ENCODE measurements at places on chromosomes 2 and 18. TPM values are rescaled to one million over a fixed set of nuclear protein-coding genes. Genes with fewer than 3 reads are reported as not detected.

The HOXD10 gene
- total RNA-seq, result 0.55 TPM

The CFC1B gene
- not detected for total RNA-seq

The FOXD4L1 gene
- total RNA-seq, result 0.64 TPM

DNA sequence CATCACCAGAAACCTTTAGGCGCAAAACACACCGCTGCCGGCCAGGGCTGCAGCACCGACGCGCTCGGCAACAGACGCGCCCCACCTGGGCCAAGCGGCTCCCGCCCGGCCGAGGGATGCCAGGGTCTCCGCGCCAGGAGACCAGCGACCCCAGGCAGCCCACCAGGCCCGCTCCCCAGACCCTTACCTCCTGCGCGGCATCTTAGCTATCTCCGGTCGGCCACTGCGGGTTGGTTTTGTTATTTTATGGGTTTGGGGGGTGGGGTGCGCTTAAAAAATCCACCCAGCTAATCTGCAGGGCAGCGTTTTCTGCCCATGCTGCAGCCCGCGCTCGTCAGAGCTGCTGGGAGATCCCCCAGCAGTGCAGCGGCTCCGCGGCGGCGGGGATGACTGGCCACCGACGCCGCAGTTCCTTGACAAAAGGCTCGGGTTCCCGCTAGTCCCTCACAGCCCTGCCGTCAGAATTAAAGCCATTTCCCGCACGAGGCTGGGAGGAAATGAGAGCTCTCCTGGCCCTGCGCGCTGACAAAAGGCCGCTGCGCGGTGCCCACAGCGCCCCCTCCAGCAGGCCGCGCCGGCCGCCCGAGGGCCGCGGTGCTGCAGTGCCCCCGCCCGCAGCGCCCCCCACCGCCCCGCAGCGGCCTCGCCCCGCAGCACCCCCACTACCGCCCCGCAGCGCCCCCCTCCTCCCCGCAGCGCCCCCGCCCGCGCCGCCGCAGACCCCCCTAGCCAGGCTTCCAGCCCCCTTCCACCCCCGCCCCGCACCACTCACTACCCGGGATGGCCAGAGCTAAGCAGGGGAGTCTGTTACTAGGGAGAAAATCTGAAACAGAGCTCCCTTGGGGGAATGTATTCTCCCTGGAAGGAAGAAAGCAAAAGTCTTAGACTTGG is at the start of gene ADD2:
Gene ADD2 (minus strand): TSS at position 502 of the 891 bp plus-strand sequence. CDS start 61,792 bp downstream, outside the sequence.
- H3K36me3 ChIP-seq, result no peaks in the 10 kb centered on the region
- H3K4me3 ChIP-seq, result peak within 1 kb of the TSS; percentile 1
- DNase-seq, result no peak
- H3K27ac ChIP-seq, result no peak within 1 kb of the TSS
- H3K4me1 ChIP-seq, result peaks cover 17% of the 10 kb centered on the region

DNA sequence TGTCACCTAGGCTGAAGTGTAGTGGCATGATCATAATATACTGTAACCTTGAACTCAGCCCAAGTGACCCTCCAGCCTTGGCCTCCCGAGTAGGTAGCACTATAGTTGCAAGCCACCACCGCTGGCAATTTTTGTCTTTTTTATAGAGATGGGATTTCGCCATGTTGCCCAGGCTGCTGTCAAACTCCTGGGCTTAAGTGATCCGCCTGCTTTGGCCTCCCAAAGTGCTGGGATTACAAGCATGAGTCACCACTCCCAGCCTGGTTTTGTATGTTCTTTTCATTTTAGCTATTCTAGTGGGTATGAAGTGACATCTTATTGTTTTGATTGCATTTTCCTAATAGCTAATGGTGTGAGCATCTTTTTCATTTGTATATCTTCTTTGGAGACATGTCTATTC is 11.3 kb upstream of the EXOC6B start:
- H3K27me3 ChIP-seq, result no peaks in the 10 kb centered on the region
- H3K27ac ChIP-seq, result no peak overlapping the region
- no peak overlapping the region for H3K4me3 ChIP-seq
- no peaks in the 10 kb centered on the region for H3K4me1 ChIP-seq
- DNase-seq, result no peak

DNA sequence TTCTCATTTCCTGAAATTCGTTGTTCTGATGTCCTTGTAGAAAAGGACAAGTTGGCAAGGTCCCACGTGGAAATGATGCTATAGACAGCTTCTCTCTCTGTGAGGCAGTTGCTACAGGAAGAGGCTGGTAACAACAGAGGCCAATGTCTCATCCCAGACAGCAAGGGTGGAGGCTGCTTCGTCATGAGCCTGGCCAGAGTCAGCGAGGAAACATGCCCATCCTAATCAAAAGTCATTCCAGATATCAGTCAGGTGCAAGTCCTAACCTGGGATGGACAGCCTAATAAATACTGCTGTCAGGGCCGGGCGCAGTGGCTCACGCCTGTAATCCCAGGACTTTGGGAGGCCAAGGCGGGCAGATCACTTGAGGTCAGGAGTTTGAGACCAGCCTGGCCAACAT is 6.4 kb upstream of the SMAD7 start:
- H3K4me1 ChIP-seq, result peaks cover 41% of the 10 kb centered on the region
- peak overlapping the region; percentile 84 for H3K27ac ChIP-seq
- H3K4me3 ChIP-seq, result no peak overlapping the region
- DNase-seq, result no peak
- H3K36me3 ChIP-seq, result no peaks in the 10 kb centered on the region

GRCh38 chr18:44895176-44895798 is 214.6 kb downstream of the SETBP1 start:
- H3K27me3 ChIP-seq, result no peaks in the 10 kb centered on the region
- H3K36me3 ChIP-seq, result no peaks in the 10 kb centered on the region
- no peak overlapping the region for H3K4me3 ChIP-seq
- H3K27ac ChIP-seq, result no peak overlapping the region

- H3K27ac ChIP-seq, result no peak overlapping the region
- H3K4me1 ChIP-seq, result peaks cover 33% of the 10 kb centered on the region
- DNase-seq, result no peak
- peak overlapping the region; percentile 62 for H3K4me3 ChIP-seq
- peaks cover 5% of the 10 kb centered on the region for H3K36me3 ChIP-seq
- H3K27me3 ChIP-seq, result no peaks in the 10 kb centered on the region
Observed at GRCh38 chr2:149586063-149586462, 1.5 kb downstream of the MMADHC start.

DNA sequence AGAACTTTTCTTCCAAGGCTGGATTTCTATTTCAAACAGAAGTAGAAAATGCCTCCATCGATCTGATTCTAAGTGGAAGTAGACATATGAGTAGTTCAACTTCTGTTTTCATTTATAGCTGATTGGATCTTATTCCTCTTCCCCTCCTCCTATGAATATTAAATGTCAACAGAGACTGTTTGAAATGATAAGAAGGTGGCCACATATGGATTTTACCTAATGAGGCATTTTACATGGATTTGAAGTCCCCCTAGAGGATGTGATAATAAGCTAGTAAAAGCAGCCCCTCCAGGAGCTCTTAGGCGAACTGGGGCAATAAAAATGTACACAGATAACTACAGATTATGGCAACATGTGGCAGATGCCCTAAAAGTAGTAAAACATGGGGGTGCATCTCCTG is 71.0 kb downstream of the UPP2 start:
- no peak for DNase-seq
- H3K36me3 ChIP-seq, result no peaks in the 10 kb centered on the region
- no peaks in the 10 kb centered on the region for H3K27me3 ChIP-seq

GRCh38 chr2:122231296-122231695 is 475.8 kb downstream of the TSN start:
- H3K27me3 ChIP-seq, result no peaks in the 10 kb centered on the region
- H3K36me3 ChIP-seq, result no peaks in the 10 kb centered on the region
- no peak overlapping the region for H3K27ac ChIP-seq
- DNase-seq, result no peak

DNA sequence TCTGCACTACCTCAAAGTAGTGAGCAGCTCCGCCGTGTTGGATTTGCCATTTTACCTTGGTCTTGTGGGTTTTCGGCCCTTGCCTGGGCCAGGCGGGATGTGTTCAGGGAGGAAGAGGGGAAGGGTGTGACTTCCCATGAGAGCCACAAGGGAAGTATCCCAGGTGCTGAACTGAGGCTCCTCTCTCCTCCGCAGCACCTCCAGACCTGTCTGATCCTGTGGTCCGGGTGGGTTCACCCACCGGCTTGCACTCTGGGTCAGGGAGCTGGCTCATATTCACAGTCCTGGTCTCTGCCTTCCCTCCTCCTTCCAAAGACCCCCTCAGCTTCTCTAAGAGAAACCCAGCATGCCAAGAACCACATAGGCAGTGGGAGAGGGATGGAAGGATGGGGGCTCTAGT is 235.8 kb downstream of the SEPTIN10 start:
- no peak overlapping the region for H3K4me3 ChIP-seq
- no peak for DNase-seq
- peaks cover 12% of the 10 kb centered on the region for H3K4me1 ChIP-seq
- no peak overlapping the region for H3K27ac ChIP-seq

DNA sequence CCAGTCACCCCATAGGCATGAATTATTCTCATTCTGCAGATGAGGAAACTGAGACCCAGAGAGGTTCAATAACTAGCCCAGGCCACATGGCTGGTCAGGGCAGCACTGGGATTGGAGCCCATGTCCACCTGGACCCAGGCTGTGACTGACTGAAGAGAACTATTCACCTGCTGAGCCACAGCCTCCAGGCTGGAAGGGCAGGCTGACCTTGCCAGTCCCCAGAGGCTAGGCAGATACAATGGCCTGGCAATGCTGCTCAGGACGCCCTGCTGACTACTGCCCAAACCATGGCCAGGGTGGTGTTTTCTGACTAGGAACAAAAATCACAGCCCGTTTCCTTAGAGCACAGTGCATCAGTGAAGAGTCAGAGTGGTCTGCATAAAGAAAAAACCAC is 36.8 kb downstream of the HS6ST1 start:
- peaks cover 5% of the 10 kb centered on the region for H3K36me3 ChIP-seq
- peaks cover 44% of the 10 kb centered on the region for H3K4me1 ChIP-seq
- DNase-seq, result no peak
- no peak overlapping the region for H3K4me3 ChIP-seq
- H3K27me3 ChIP-seq, result no peaks in the 10 kb centered on the region

DNA sequence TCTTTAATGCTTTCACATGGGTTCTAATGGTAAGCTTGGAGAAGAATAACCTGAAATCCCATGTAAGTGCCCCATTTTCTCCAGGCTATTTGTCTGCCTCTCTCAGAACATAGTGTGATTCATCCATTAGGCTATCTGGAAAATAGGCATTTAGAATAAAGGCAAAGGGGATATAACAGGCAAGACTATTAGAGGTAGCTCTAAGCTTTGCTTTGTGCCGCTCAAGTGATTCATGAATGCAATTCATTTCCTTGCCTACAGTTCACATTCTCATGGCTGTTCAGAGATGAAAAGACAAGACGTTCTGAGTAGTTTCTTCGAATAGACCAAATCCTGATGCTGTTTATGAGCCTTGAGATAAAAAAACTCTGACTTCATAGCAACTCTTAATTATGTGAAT is 101.7 kb downstream of the ANKRD44 start:
- no peak overlapping the region for H3K4me3 ChIP-seq
- peaks cover 72% of the 10 kb centered on the region for H3K4me1 ChIP-seq
- peak overlapping the region; percentile 78 for H3K27ac ChIP-seq
- no peaks in the 10 kb centered on the region for H3K27me3 ChIP-seq
- no peaks in the 10 kb centered on the region for H3K36me3 ChIP-seq

Measured in upper lobe of left lung (tissue), 6 donors.